ENCODE measurements at places on chromosomes 16 and 17. TPM values are rescaled to one million over a fixed set of nuclear protein-coding genes. Genes with fewer than 3 reads are reported as not detected.

The PPL gene
- 35.3 TPM for total RNA-seq

GRCh38 chr16:28025631-28026030 lies 37.9 kb downstream of the GSG1L start:
- H3K36me3 ChIP-seq: no peaks in the 10 kb centered on the region
- H3K27me3 ChIP-seq: no peaks in the 10 kb centered on the region
- DNase-seq: no peak
- H3K4me1 ChIP-seq: no peaks in the 10 kb centered on the region
- H3K27ac ChIP-seq: no peak overlapping the region

The ZNF469 gene
- total RNA-seq: 0.33 TPM

DNA sequence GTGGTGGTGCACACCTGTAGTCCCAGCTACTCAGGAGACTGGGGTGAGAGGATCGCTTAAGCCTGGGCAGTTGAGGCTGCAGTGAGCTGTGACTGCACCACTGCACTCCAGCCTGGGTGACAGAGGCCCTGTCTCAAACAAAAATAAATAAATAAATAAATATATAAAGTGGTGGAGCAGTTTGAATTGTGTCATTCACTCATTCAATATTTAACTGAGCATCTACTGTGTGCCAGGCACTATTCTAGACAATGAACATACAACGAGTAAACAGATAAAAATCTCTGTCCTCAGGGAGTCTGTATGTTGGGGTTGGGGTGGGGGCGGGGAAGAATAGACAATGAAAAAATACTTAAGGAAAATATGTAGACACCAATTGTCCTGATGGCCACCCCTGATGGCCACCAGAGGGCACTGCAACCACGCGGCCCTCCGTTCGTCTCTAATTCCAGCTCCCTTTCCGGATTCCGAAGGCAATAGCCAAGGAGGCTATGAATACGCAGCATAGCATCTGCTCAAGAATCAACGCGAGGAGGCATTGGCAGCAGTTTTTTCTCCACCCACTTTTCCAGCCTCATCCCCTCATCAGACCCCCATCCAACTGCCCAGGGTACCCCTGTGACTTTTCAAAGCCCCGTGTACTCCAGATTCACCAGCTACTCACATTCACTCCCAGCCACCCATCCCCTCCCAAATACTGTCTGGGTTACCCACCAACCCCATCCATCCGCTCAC lies 21.4 kb downstream of the QPRT start:
- no peak overlapping the region for H3K27ac ChIP-seq
- no peak overlapping the region for H3K4me3 ChIP-seq
- H3K36me3 ChIP-seq: no peaks in the 10 kb centered on the region
- H3K4me1 ChIP-seq: peaks cover 3% of the 10 kb centered on the region
- peak; percentile 89 for DNase-seq

GRCh38 chr16:29987371-29988085 lies 7.9 kb downstream of the HIRIP3 start:
- no peak for DNase-seq
- H3K27ac ChIP-seq: no peak overlapping the region
- no peak overlapping the region for H3K4me3 ChIP-seq
- H3K27me3 ChIP-seq: no peaks in the 10 kb centered on the region
- no peaks in the 10 kb centered on the region for H3K4me1 ChIP-seq

- no peak overlapping the region for H3K27ac ChIP-seq
- DNase-seq: no peak
- no peaks in the 10 kb centered on the region for H3K36me3 ChIP-seq
- H3K27me3 ChIP-seq: no peaks in the 10 kb centered on the region
Measured at GRCh38 chr16:89847940-89848297, 19.6 kb downstream of the SPIRE2 start.
